Fibroblast of skin of right biceps (primary cell): ENCODE measurements at places on chromosomes 1 and 21.
A peak's percentile ranks its signal among the peaks of the same experiment; 100 is the strongest.

DNA sequence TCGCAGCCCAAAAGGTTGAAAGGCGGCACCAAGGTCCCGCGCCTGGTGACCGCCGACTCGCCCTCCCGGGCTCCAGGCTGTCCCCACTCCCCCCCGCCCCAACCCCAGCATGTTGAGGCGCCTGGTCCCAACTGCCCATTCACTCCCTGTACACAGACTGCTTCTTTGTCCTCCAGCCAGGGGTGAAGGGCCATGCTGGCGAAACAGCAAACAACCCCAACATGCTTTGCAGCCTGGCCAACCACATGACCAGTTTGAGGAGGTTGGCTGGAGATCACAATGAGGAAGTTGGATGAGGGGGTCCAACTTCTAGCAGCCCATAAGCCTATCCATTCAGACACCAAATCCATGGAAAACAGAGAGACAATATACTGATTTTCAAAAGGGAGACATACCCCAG, 13.5 kb downstream of the PDE9A start:
- DNase-seq = no peak

GRCh38 chr1:248786156-248786555, 30.6 kb upstream of the LYPD8 start:
- DNase-seq = no peak

DNA sequence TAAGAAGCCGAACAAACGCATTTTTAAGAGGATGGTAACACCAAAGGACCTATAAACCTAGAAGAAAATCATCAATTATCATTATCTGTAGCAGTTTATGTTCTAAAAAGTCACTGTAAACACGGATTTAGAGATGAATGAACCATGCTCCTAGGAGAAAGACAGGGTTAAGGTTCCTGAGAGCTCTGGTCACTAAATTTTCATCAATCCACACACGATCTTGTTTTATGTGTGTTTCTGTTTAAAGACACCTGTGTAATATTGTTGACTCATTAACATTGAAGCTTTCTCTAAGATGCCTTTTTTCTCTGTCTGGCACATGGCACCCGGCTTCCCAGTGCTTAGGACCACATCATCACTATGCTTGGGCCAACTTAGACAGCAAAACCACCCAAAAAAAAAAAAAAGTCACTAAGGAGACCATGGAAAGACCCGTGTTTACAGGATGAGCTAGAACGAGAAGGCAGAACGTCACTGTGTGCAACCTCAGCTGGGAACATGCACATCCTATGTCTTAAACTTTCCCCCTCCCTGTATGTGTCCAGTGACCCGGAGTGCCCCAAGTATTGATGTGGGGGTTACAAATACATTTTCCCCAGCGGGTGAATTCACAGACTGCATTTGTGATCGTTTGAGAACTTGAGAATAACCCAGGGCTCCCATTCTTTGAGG, 55.8 kb upstream of the PDE9A start:
- no peak for DNase-seq

GRCh38 chr1:220966881-220967611, 87.8 kb downstream of the HLX start:
- peak; percentile 42 for DNase-seq
